AG20443 (cell line): ENCODE measurements at places on chromosomes 2 and 18.

DNA sequence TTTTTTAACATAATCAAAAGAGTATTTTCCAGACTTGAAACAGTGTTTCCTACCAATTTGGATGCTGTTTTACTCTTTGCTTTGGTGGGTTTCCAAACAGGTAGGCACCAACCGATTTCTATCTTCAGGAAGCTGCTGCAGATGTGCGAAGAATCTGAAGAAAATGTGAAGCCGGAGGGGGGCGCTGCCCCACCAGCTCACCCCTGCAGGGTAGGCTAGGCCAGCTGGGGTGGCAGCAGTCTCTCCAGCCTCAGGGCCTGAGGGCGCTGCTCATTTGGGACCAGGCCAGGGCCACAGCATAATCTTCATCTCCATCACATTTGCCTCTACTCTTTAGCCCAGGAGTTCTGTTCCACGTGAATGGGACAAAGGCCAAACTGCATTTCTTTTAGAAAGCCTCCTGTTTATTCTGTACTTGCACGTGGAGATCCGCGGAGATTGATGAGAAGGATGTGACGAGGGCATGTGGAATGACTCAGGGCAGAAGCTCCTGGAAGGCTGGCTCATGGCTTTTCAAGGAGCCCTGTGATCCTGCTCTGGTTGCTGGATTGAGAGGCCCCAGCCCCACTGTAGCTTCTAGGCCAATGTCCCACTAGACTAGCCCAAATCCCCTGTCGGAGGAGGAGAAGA lies 84.2 kb upstream of the FAM136A start:
- peak; percentile 29 for DNase-seq

GRCh38 chr2:60316381-60317033 lies 236.9 kb downstream of the BCL11A start:
- DNase-seq: no peak

DNA sequence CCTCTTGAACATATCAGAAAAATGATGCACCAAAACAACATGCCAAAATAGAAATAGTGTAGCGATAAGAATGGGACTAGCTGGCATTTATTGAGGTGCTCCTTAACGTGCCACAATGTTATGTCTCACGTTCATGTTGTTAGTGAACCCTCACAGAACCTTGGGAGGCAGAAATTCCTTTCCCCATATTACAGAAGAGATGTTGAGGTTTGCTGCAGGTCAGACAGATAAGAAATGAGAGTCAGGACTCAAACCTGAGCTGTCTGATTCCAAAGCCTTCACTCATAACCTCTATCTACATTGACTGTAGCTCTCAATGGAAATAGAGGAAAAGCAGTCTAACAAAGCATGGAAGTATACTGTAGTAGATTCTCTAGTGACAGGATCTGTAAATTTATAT lies 163.3 kb upstream of the STK17B start:
- DNase-seq: no peak

DNA sequence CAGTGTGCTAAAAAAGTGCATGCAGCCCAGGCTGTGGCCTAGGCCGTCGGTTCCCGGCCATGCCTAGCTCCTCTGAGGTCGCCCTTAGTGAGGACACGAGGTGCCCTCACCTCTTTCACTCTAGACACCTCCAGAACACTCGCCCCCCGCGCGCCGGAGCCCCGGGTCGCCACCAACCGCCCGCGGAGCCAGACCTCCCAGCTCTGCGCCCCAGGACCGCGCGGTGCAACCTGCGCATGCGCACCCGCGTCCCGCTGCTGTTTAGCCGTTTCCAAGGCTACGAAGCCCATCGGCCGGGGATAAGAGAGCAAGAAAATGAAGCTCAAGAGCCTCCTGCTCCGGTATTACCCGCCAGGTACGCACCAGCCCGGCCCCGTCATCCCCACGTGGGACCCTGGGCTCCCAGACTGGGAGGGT lies at the start of gene DAW1:
DAW1 (plus strand) TSS at position 257 of the 417 bp plus-strand sequence; CDS start at position 316, 59 bp downstream.
- DNase-seq: peak; percentile 95

DNA sequence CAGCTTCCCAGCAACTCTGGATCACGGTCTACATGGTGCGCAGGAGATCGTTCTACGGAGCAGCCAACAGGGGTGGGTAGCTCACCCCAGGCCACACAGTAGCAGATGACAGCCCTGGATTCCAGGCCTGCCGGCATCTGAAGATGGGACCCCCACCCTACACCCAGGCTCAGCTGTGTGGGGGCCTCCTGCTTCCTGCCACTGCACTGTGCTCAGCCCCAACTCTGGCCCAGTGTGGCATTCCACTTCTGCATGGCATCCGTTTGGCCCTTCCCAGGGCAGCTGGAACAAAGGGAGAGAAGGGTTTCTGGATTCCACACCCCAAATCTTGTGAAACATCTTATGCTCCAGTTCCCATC lies 9.1 kb downstream of the PER2 start:
- DNase-seq: no peak

- DNase-seq: no peak
Measured at GRCh38 chr18:2212598-2213205, 358.6 kb downstream of the METTL4 start.

- peak; percentile 31 for DNase-seq
Measured at GRCh38 chr2:11133238-11133935, 21.9 kb upstream of the SLC66A3 start.

DNA sequence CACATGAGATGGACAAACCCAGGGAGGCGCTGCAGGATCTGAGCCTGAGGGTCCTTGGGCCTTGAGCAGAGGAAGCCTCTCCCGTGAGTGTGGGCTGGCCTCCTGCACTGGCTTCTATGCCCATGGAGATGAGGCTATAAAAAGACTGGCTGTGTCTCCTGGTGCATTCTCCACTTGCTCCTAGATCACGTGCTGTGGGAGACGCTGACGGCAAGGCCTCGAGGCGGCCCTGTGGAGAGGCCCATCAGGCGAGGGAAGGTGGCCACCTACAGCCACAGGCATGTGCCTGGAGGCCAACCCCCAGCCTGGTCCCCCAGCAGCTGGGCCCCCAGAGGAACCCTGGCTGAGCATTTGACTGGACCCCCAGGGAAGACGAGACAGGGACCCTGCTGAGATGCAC lies 198.9 kb downstream of the TWIST2 start:
- no peak for DNase-seq

GRCh38 chr2:34029073-34029472 lies 430.0 kb upstream of the FAM98A start:
- DNase-seq: no peak

DNA sequence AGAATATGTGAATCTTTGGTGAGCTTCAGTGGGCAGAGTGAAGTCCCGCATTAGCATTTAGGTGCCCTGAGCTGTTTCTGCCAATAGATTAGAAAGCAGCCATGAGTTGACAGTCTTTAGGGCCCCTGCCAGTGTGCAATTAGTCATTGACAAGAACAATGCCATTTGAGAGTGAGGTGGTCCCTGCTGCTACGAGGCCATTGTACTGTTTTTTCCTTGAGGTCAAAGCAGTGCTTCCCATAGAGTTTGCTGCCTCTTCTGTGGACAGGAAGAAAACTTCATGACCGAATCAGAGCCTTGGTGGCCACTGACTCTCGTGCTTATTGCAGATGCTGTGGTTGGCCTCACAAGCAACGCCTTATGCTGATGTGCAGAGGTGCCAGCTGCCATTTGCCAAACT lies 102.7 kb downstream of the SH3BP4 start:
- no peak for DNase-seq

- no peak for DNase-seq
Measured at GRCh38 chr2:37154785-37155184, 2.0 kb downstream of the EIF2AK2 start.

DNA sequence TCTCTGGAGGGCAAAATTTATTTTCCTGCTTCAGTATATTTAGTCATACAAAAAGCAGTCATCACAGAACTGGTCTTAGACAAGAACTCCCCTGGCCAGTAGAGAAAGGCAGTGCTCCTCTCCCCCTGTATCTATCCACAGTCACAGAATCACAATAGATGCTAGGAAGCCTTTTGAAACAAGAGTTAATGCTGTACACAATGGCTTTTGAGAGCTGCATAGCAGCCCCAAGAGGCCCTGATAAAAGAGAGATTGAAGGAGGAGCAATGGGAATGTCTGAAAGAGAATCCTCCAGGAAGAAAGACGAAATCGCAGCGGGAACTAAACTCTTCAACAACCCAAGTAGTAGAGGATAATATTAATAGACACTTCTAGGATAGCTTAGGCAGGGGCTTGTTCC lies 330.2 kb downstream of the RBM43 start:
- DNase-seq: no peak

DNA sequence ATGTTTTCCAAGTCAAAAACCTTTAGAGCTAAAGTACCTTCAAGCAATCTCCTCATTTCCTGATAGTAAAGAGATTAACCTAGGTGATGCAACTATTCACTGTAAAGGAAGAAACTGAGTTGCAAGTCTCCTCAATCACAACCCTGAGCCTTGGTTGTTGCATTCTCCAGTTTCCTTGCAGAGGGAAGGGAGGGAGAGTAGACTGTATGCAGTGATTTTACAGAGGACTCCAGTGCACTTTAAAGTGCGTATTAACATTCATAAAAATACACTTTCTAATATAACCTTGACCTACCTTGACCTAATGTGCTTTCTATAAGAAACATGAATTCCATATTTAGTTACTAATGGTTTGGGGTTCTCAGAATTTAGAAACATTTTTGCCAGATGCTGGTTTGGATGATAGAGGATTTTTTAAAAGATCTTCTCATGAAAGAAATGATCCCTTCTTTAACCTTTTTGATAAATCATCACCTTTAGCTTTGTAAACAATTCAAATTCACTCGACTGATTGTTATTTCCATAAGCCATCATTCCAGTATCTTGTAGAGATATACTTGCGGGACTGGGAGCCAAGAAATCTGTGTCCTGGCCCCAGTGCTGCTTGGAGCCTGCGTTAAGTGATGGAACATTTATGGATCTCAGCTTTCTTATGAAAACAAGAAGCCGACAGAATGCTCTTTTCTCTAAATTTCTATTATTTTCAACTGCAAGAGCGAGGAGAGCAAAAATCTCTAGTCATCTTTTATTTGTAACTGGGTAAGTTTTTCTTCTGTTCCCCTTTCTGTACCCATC lies 228.3 kb downstream of the ZNF521 start:
- DNase-seq: no peak

GRCh38 chr2:53130441-53130943 lies 637.1 kb upstream of the CHAC2 start:
- DNase-seq: peak; percentile 24

GRCh38 chr2:72708236-72708635 lies 117.6 kb downstream of the EXOC6B start:
- DNase-seq: no peak

DNA sequence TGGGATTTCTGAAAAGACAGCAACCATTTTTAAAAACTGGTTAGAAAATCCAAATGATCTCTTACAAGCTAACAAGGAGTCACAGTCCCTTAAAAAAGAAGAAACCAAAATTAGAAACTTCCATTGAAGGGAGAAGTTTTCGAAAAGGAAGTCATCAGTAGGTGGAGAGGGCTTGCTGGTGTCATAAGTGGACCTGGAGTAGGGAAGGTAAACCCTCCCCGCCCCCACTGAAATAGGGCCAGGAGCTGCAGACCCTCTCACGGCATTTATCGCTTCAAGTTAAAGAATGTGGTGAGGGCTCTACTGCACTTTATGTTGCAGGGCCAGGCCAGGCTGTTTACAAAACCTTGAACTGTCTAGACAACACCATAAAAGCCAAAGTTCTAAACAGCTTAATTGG lies 2.9 kb downstream of the HOXD11 start:
- DNase-seq: no peak

GRCh38 chr2:170276925-170277629 lies 99.1 kb downstream of the MYO3B start:
- no peak for DNase-seq

GRCh38 chr2:240151477-240152031 lies 11.1 kb upstream of the OTOS start:
- DNase-seq: no peak

DNA sequence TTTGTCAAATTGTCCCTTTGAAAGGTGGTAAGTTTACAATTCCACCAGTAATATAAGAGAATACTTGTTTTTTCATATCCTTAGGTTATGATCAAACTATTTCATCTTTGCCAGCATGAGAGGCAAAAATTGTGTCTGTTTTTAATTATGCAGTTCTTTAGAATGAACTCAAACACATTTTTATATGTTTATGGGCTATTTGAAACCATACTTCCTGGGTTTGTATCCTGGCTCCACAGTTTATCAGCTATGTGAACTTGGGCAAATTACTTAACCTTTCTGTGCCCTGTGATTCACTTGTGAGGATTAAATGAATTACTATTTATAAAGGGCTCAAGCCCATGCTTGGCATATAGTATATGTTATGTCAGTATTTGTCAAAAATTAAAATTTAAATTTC lies 109.4 kb downstream of the TANC1 start:
- DNase-seq: no peak

GRCh38 chr2:207216457-207216856 lies 50.7 kb upstream of the KLF7 start:
- DNase-seq: no peak

GRCh38 chr2:162317861-162318327 lies 590 bp downstream of the IFIH1 start:
- DNase-seq: peak; percentile 40

DNA sequence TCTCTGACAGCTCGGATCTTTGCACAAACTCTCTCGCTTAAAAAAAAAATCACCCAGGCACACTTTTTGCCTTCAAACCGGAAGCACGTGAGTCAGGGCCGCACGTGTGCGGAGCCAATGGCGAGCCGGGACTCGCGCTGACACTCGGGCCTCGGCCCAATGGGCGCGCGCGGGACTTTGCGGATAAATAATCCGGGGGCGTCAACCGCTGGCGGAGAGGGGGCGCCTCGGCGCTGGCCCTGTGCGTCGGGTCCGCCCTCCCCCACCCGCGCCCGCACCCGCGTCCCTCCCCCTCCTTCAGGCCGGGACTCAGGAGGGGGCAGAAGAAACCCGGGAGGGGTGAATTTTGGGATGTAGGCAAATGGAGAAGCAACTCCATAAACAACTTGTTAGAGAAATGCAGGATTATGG lies 319 bp upstream of the EN1 start:
- DNase-seq: peak; percentile 96

GRCh38 chr2:38697116-38697840 lies 31.4 kb downstream of the GALM start:
- DNase-seq: no peak

DNA sequence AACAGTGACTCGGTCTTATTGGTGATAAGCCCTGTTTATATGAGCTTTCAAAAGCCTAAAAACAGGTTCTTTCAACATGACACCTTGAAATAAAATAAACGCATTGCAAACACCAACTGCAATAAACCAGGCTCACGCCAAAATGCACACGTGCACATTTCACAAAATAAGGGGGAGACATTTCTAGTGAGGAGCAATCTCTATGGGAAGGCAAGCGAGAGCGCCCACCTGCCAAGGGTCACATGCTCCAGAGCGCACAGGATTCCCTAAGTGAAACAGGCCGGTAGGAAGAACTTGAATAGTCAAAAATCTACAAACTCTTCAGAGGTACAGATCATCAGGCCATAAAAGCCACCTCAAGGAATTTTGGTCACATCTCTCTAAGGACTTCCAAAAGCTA lies 1.9 kb downstream of the PID1 start:
- no peak for DNase-seq

DNA sequence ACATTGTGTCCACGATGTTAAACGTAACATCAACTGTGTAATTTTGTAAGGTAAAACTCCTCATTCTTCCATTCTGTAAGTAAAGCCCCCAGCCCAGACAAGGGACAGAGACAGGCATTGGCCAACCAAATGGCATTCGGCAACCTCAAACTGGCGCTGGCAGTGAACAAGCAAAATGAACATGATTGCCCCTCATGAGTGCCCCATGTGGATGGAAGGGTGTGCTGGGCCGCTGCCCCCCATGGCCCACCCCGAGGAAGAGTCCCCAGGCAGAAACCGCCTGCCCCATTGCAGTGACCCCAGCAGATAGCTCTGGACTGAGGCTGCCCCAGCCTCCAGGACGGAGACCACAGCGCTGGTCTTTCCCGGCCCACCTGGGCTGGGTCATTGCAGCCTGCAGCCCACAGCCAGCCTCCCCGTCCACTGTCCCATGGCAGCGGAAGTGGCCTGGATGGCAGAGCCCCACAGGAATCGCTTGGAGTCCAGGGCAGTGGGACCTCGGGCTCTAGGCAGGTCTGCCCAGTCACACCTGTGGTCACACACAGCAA lies 220.2 kb downstream of the HDAC4 start:
- no peak for DNase-seq
